ENCODE measurements at places on chromosomes 6 and 20. TPM values are rescaled to one million over a fixed set of nuclear protein-coding genes. Genes with fewer than 3 reads are reported as not detected.
A peak's percentile ranks its signal among the peaks of the same experiment; 100 is the strongest.

FERMT1 gene
- 20.6 TPM for total RNA-seq

TULP1 gene
- total RNA-seq, result not detected

XRN2 gene
- 78.3 TPM for total RNA-seq

ID4 gene
- 5.9 TPM for total RNA-seq

CAGE1 gene
- 0.13 TPM for total RNA-seq

DNA sequence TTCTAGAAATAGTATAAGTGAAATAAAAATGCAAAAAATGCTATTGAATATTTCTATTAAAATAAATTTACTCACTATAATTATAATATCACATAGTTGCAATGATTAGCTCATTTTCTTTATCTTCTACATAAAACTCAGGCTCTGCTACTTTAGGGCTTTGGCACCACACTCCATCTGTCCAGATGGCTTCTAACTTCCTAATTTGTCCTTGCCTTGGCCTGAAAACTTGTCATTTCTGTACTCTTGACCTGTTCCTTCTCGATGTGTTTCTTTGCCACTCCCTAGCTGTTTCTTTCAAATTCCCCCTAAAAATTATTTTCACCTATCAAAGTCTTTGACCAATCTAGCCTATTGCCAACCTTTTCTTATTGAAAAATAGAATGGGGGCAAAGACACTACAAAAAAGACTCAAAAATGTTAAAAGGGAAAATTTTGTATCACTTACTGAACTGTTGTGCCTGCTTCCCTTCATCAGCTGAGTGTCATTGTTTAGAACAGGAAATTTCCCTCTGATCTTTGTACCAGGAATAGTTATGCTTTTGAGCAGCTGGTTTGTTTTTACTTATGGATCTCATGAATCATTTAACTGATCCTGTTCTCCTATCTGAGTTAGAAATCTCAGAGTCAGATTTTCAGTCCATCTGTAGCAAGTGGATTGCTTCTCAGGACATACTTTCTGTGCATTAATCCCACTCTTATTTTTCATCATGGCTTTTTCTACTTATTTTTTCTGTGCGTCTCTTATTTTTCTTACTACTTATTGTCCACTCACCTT lies 279.2 kb upstream of the CNR1 start:
- no peak for DNase-seq

DNA sequence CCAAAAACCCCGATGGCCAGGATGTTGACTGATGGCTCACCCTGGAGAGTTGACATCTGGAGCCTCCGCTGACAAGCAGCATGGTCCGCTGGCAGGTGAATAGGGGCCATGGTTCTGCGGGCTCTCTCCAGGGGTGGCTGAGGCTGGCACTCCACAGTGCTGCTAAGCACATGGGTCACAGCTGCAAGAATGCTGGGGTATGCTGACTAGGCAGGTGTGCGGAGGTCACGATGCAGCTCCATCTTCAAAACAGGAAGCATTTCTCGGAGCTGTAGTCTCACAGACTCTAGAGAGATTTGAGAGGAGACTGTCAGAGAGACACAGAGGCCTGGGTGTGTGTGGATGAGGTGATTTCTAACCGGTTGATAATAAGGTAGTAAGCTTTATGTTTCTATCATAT lies 341.6 kb downstream of the NRN1 start:
- DNase-seq, result no peak

DNA sequence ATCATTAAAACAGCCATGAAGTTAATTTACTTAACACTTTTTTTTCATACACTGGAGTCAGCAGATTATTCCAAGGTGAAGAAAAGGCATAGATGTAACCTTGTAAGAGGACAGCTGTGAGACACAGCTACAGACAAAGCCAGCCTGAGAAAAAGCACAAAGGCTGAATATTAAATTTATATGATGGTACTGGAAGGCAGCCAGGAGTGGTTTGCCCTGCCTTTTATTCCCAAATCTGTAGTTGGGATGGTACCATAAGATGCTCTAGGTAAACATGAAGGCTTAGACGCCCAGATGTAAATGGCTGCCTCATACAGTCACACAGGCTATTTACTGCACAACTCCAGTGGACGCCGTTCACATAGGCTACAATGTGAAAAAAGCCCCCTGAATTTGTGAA lies 42.1 kb upstream of the LOC128125822 start:
- DNase-seq, result no peak

- DNase-seq, result no peak
Measured at GRCh38 chr6:155089746-155090145, 94.6 kb downstream of the TIAM2 start.

DNA sequence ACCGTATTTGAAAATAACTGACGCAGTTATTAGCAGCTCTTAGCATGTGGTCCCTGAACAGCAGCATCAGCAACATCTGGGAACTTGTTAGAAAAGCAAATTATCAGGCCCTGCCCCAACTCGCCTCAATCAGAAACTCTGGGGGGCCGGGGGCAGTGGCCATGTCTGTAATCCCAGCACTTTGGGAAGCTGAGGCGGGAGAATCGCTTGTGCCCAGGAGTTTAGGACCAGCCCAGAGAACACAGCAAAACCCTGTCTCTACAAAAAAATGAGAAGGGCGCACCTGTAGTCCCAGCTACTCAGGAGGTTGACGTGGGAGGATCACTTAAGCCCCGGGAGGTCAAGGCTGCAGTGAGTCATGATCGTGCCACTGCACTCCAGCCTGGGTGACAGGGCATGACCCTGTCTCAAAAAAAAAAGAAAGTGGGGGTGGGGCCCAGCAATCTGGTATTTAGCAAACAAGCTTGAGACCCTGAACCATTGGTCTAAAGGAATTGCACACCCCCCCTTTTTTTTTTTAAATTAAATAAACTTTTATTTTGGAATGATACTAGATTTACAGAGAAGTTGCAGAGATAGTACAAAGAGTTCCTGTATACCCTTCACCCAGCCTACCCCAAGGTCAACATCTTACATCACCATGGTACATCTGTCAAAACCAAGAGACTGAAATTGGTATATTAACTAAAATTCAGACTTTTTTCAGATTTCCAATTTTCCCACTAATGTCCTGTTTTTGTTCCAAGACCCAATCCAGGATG lies 6.7 kb downstream of the SRXN1 start:
- DNase-seq, result no peak

GRCh38 chr20:24206995-24207394 lies 218.4 kb upstream of the GGTLC1 start:
- DNase-seq, result no peak

GRCh38 chr20:8153281-8153908 lies 21.3 kb downstream of the PLCB1 start:
- DNase-seq, result no peak

GRCh38 chr6:126696921-126697693 lies 357.2 kb downstream of the CENPW start:
- no peak for DNase-seq

DNA sequence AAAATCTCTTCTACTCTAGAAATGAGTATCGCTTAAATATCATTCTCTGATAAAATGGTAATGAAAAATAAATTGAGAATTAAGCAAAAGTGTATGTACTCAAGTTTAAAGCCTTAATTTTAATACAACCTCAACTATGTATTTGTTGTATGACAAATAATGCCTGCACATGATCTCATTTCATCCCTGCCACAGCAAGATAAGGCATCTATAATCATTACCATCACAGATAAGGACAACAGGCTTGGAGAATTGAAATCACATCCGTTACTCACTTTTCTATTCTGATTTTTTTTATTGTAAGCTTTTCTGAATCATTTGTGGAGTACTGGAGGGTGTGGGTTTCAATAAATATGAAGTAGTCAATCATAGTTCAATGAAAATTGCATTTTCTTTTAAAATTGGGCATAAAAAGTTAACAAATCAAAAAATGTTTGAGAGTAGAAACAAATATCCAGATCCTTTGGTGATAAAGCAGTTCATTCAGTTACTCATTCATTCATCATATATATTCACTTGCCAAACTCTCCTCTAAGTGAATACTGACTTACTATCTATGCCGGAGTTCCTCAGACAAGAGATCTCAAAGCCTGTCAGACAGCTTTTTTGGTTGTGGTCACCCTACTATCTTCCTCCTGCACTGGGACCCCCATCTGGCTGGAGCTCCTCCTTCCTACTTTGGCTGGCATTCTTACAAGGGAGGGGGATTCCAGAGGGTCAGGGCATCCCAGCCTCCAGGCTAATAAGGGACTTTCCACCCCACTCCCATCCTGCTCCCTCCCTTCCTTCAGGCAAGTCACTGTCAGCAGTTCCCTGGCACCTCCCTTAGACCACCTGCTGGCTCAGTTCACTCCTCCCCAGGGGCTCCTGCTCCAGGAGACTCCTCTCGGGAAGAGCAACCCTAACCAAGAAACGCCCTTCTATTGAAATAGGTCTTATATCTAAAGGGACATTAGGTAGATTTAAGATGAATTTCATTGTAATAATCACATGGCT lies 118.6 kb downstream of the OGFRL1 start:
- DNase-seq, result peak; percentile 47

DNA sequence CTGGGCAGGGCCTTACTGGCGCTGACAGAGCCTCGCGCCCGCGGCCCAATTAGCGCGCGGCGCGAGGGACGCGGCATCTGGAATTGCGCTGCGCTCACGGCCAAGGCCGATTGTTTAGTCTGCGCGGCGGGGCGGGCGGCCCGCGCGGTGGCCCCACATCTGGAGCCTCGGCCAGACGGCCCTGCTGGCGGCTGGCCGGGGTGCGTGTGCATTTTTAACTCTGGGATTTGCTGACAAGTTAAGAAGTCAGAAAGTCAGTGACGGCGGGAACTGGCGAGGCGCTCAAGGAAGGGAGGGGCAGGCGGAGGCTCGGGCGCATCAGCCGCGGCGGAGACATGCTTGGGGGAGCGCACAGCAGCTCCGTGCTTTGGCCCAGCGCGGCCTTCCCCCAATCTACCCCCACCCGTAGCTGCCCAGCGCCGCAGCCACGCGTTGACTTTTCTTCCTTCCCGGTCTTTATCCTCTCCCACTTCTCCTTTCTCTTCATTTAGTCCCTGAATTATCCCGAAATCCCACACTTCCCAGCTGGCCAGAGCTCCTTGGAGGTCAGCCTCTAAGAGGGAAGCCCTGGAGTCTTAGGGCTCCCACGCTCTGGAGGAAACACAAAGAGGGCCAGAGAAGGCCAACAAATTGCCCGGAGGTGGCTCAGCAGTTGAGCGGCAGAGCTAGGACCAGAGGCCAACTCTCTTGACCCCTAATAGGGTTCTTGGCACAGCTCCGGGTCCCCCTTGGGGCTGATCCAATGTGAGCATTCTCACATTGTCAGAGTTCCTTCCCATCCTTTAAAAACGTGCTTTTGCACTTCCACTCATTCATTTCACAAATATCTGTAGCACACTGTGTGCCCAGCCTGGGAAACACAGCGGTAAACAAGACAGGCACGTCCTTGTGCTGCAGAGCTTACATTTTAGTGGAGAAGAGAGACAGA lies 40.8 kb upstream of the FOXP4 start:
- DNase-seq, result peak; percentile 25

DNA sequence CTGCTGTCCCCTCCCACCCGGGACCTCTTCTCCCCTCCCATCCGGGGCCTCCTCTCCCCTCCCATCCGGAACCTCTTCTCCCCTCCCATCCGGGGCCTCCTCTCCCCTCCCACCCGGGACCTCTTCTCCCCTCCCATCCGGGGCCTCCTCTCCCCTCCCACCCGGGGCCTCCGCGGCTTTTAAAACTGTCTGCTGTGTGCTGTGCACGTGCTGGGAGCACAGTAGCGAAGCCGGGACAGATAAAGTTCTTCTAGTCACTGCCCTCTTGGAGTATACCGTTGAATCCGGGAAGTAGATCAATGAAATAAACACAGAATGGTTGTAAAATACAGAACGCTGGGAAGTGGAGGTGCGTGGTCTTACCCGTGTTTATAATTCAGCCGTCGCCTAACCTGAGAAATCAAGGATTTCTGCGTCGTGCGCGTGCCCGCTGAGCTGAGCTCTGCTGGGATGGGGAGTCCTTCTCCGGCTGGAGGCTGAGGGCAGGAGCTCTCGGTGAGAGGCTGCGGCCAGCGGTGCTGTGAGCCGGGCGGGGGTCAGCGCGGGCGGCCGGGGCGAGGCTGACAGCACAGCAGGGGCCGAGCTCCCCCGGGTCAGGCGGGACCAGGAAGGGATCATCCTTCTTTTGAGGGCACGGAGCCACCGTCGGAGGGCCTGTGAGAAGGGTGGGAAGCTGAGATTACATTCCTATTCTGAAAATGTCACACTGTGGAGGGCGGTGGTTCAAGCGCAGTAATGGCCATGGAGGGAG lies 19.6 kb upstream of the KIF25 start:
- DNase-seq, result no peak

GRCh38 chr6:106184629-106185028 lies 98.5 kb downstream of the PRDM1 start:
- no peak for DNase-seq

- peak; percentile 99 for DNase-seq
Measured at GRCh38 chr6:30616811-30617564, at the start of gene PPP1R10. Gene PPP1R10 (minus strand): TSS chr6:30617243. CDS start chr6:30609944, 7,299 bp downstream.

DNA sequence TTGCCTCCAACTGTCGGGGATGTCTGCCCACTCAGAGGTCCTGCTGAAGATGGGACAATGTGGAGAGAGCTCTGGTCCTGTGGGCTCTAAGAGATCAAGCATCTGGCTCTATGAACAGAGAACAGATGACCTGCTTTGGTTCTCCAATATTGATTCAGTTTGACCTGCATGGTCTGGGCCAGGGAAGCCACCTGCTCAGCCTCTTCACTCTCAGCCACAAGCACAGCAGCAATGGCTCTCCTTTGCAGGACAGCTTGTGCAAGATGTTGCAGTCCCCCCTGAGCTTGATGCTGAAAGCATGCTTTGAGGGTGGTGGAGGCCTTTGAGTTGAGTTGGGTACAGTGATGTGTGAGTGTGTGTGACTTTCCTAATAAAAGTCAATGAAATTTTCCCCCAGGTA lies 18.6 kb upstream of the MCM3 start:
- no peak for DNase-seq

DNA sequence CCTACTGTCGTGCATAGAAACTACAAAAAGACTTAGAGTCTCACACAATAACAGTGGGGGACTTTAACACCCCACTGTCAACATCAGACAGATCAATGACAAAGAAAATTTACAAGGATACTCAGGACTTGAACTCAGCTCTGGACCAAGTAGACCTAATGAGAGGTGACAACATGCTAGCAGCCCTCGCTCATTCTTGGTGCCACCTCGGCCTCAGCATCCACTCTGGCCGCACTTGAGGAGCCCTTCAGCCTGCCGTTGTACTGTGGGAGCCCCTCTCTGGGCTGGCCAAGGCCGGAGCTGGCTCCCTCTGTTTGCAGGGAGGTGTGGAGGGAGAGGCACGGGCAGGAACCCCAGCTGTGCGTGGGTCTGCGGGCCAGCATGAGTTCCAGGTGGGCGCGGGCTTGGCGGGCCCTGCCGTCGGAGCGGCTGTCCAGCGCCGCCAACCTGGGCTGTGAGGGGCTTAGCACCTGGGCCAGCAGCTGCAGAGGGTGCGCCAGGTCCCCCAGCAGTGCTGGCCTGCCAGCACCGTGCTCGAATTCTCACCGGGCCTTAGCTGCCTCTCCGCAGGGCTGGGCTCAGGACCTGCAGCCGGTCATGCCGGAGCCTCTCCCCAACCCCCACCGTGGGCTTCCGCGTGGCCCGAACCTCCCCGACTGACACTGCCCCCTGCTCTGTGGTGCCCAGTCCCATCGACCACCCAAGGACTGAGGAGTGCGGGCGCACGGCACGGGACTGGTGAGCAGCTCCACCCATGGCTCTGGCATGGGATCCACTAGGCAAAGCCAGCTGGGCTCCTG lies 205.6 kb downstream of the FRK start:
- DNase-seq, result no peak

GRCh38 chr6:26445934-26446667 lies 5.8 kb downstream of the BTN3A3 start:
- no peak for DNase-seq
